ENCODE measurements at places on chromosomes 7 and 10.

DNA sequence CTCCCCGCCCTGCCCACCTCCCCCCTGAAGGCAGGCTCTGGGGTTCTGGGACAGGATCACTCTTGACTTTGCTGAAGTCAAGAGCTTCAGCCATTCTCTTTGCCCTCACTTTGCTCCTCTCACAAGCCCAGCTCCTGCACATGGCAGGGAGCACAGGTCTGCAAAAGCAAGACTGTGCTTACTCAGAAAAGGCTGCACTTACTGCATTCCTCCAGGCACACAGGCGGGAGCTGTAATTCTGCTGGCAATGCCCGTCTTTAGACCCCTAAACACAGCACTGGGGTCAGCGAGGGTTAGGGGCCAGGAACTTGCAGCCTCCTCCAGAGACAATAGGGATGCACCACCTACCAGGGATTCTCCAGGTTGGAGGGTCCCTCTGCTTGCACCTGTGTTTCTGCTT is 523.7 kb downstream of the TCERG1L start:
- no peaks in the 10 kb centered on the region for H3K36me3 ChIP-seq
- H3K27me3 ChIP-seq = no peaks in the 10 kb centered on the region
- no peak overlapping the region for H3K4me3 ChIP-seq
- no peak overlapping the region for H3K27ac ChIP-seq
- H3K4me1 ChIP-seq = no peaks in the 10 kb centered on the region

GRCh38 chr7:55423277-55423711 is 58.2 kb downstream of the LANCL2 start:
- no peak overlapping the region for H3K4me3 ChIP-seq
- H3K27ac ChIP-seq = no peak overlapping the region
- H3K4me1 ChIP-seq = no peaks in the 10 kb centered on the region
- no peaks in the 10 kb centered on the region for H3K27me3 ChIP-seq
- DNase-seq = no peak
- peaks cover 7% of the 10 kb centered on the region for H3K36me3 ChIP-seq

GRCh38 chr7:70736715-70737460 is 395.1 kb upstream of the GALNT17 start:
- no peak overlapping the region for H3K4me3 ChIP-seq
- no peak for DNase-seq
- H3K27me3 ChIP-seq = no peaks in the 10 kb centered on the region
- H3K4me1 ChIP-seq = peaks cover 4% of the 10 kb centered on the region
- no peak overlapping the region for H3K27ac ChIP-seq

DNA sequence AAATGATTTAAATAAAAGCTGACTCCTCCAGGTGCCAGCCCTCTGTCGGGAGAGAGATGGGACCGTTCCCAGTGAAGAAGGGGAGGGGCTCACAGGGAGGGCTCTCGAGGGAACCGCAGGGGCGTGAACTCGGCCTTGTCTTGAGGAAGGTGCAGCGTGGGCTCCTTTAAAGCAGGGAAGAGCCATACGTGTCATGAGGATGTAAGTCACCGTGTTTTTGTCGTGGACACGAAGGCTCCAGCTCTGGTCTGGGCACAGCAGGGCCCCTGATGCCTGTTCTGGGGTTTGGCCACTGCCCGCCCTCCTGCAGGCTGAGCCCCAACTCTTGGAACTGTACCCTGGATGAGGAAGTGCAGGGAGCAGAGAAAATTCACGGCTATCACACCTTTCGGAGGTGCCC is 45.0 kb downstream of the JAKMIP3 start:
- peak; percentile 42 for DNase-seq
- no peaks in the 10 kb centered on the region for H3K36me3 ChIP-seq
- no peaks in the 10 kb centered on the region for H3K27me3 ChIP-seq

- no peaks in the 10 kb centered on the region for H3K27me3 ChIP-seq
- DNase-seq = no peak
- no peaks in the 10 kb centered on the region for H3K36me3 ChIP-seq
These were observed 15.3 kb upstream of the LIPA start for GRCh38 chr10:89266721-89267453.

All from kidney (tissue), 22 donors.